ENCODE measurements at places on chromosomes 12 and 14.

DNA sequence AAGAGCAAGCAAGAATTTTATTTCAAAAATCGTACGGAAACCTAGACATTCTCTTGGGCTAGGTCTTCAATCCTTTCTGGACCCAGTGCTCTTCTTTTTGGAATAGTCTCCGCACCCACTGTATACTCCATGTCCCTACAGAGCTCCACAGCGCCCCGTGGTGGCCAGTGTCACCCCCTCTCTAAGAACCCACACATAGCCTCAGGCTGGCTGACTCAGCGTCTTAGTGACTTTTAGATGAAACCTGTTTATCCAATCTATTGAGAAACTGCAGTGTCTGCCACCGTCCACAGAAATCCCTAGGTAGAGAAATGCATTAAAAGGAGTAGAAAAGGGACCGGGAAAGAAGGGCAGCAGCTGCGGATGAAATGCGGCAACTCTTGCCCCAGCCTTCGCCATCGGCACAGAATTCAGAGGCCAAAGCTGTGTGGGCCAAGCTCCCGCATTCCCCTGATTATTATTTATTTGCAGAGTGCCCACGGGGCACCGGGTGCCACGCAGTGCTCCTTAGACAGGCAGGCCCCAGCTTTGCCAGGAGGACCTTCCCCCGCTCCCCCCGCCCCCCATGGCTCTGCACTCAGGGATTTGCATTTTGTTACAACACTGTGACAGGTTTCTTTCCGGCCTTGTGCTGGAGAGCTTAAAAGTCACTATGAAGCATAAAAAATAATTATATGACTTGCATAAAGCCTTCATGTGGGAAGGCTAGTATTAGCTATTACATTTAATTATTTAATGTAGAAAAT, 170.1 kb upstream of the FKBP4 start:
- no peak for DNase-seq

DNA sequence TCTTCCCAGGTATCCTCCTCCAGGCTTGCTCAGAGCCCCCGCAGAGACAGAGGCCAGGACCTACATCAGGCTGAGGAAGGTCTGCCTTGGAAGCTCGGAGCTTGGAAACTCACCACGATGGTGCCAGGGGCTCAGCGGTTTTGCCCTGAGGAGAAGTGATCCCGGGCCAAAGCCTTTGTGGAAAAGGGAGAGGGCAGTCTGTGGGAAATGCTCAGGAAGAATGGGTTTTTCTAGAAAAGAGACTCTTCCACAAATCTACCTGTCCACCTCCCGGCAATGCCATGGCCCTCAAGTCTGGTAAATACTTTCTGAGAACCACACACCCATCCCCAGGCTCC, 8.0 kb downstream of the KRT2 start:
- DNase-seq = no peak

GRCh38 chr14:35414365-35414764, 9.8 kb upstream of the NFKBIA start:
- no peak for DNase-seq

- no peak for DNase-seq
Observed at GRCh38 chr14:92659765-92660561, 88.5 kb downstream of the LGMN start.
